Fibroblast of lung (primary cell): ENCODE measurements at places on chromosomes 13 and 19. TPM values are rescaled to one million over a fixed set of nuclear protein-coding genes. Genes with fewer than 3 reads are reported as not detected.

The STOML3 gene
- not detected in 2 replicates for total RNA-seq

The SDHAF1 gene
- total RNA-seq, result 7.8 and 11.8 TPM in 2 replicates

The TPTE2 gene
- not detected in 2 replicates for total RNA-seq

The POSTN gene
- 38.0 and 221 TPM in 2 replicates for total RNA-seq

The ZFP36 gene
- 3.1 and 5.6 TPM in 2 replicates for total RNA-seq
